ENCODE measurements at places on chromosomes 2 and 18. TPM values are rescaled to one million over a fixed set of nuclear protein-coding genes. Genes with fewer than 3 reads are reported as not detected.

GRCh38 chr2:62566847-62567246 lies 60.9 kb upstream of the TMEM17 start:
- no peak for DNase-seq

GRCh38 chr2:239669899-239670460 lies 269.2 kb upstream of the HDAC4 start:
- no peak for DNase-seq

DNA sequence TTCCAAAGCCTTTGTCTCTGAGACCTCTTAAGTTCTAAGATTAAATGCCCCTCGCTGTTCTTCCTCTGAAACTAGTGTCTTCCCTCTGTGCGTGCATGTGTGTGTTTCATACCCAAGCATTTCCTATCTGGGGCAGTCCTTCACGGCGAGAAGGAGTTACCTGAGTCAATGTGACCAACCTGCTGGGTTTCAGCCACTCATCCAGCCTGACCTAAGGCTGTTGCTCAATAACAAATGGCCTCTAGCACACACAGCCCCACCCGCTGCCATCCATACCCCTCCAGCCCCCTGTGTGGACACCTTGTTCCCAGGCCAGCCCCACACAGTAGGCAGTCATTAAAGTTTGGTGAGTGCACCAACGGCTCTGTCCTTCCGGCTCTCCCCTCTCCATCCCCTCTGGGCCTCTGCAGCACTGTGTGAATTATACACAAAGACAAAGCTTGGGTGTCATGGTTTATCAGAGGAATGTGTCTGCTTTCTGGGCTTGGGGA lies 53.8 kb upstream of the FOSL2 start:
- DNase-seq = no peak

- DNase-seq = no peak
These were observed 70.1 kb downstream of the QPCT start for GRCh38 chr2:37414470-37414949.

DNA sequence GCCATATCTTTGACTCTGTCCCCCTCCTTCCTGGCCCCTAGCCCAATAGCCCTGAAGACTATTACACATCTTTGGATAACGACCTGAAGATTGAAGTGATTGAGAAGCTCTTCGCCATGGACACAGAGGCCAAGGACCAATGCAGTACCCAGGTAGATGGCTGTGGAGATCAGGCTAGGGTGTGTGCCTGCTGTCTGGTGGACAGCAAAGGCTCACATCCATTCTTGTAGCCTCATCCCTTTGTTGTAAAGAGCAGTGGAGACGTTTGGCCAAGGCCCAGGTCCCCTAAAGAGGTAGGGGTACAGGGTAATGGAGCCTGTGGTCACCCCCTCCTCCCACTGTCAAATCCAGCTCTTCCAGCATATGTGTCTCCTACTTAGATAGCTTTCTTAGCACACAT lies 81.4 kb downstream of the EPAS1 start:
- no peak for DNase-seq

SCN9A gene
- polyA plus RNA-seq = 1.4 TPM

- no peak for DNase-seq
These were observed 75.9 kb downstream of the TMEM182 start for GRCh38 chr2:102837626-102838198.

- DNase-seq = no peak
These were observed 15.9 kb upstream of the CD28 start for GRCh38 chr2:203690441-203691047.

DNA sequence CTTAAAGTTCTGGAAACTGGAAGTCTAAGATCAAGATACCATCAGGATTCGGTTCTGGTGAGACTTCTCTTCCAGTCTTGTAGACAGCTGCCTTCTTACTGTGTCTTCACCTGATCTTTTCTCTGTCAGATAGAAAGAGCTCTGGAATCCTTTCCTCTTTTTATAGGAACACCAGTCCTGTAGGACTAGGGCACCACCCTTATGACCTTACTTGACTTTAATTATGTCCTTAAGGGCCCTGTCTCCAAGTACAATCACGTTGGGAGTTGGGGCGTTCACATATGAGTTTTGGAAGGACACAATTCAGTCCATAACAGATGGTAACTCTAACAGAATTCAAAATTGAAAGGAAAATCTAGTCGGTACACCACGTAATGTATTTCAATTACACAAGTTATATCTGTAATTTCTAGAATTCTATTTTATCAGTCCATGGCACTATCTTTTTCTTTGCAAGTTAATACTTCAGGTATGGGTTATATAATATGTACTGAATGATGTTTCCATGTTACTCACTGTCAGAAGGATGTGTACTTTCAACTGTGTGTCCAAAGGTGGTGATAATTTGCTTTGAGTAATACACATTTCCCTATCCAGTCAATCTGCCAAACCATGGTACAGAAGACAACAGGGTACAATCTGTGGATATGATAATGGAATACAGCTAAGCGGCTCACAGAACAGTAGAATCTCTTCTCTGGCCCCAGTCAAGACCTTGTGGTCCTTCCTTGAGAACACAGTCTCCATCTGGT lies 1.2 kb upstream of the SCYGR5 start:
- DNase-seq = no peak

GRCh38 chr2:240632306-240632721 lies 7.0 kb downstream of the GPR35 start:
- DNase-seq = no peak

DNA sequence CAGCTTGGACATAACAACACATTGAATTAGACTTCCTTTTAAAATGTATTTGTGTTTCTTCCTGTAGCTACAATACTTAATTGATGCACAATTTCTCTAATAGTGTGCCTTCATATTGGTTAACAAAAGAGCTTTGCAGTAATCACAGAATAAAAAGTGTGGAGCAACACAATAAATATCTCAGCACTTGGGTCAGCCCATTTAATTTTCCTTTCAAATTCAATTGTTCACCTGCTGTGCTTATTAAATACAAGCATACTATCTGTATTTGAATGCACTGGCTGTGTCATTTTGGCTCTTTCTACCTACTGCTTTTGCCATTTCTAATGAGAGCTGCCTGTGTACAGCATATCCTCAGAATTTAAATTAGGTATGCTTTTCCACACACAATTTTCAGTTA lies 1641.3 kb upstream of the SLC39A10 start:
- no peak for DNase-seq

DNA sequence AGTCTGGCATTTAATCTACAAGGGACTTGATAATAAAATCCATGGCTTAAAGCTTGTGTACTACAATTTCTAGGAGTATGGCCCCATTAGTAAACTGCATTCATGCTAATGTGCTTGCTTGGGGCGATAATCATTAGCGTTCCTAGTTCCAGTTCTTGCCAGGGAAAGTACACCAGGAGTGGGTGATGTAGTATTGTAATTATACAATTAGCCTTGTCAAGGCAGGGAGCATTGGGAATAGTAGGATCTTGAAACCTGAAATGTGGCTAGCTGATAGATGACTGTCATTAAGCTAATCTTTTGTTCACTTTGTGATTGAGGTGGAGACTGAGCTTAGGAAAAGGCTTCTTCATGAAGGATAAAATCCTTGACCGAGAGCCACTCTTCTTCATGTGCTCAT lies 989.2 kb downstream of the CPS1 start:
- DNase-seq = no peak

GRCh38 chr18:10169064-10169562 lies 255.3 kb downstream of the VAPA start:
- DNase-seq = no peak

DNA sequence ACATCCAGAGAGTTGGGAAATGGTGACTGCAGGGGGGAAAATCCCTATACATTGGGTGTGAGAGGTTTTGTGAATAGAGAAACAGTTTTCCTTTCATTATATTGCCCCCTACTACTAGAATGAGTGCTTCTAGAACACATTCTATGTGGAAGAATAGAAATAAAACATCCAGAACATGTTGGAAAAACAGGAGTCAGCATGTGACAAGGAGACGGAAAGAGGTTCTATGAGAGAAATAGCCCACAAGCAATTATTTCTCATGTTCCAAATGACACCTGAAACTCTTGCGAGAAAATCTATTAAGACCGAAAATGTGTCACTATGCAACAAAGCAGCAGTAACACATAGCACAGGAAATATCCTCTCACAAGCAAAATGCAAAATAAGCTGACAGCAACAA lies 202.7 kb upstream of the SPOPL start:
- DNase-seq = no peak

DNA sequence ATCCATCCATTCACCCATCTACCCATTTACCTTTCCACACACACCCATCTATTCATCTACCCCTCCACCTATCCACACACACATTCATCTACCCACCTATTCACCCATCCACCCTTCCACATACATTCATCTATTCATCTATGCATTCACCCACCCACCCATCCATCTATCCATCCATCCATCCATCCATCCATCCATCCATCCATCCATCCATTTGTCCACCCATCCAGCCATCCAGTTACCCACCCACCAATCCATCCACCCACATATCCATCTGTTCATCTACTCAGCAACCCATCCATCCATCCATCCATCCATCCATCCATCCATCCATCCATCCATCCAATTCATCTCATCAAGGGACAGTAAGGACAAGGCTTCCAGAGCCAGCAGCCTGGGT lies 74.0 kb downstream of the INHBB start:
- no peak for DNase-seq

DNA sequence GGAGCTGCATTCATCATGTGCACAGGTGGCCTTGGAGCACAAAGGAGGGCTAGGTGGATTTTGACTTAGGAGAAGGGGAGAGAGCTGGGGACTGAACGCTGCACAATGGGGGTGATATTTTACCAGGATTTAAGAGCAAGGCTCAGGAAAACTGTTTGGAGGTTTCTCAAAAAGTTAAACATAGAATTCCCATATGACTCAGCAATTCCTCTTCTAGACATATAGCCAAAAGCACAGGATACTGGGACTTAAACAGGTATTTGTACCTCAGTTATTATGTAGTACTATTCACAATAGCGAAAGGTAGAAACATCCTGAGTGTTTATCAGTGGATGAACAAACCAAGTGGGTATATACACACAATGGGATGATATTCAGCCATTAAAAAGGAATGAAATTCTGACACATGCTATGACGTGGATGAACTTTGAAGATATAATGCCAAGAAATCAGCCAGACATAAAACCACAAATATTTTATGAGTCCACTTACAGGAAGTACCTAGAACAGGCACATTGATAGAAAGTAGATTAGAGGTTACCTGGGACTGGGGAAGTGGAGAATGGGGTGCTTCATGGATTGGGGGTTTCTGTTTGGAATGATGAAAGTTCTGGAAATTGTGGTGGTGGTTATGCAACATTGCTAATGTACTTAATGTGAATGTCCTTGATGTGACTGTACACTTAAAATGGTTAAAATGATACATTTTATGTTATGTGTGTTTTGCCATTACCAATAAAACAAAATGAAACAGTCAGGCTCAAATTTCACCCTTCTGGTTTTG lies 216.9 kb downstream of the HAUS1 start:
- DNase-seq = no peak

GRCh38 chr2:13819896-13820295 lies 812.6 kb upstream of the LRATD1 start:
- no peak for DNase-seq

- no peak for DNase-seq
These were observed 81.0 kb downstream of the ZNF236 start for GRCh38 chr18:76903386-76903785.

GRCh38 chr2:28809927-28810326 lies 707 bp upstream of the SPDYA start:
- no peak for DNase-seq

DNA sequence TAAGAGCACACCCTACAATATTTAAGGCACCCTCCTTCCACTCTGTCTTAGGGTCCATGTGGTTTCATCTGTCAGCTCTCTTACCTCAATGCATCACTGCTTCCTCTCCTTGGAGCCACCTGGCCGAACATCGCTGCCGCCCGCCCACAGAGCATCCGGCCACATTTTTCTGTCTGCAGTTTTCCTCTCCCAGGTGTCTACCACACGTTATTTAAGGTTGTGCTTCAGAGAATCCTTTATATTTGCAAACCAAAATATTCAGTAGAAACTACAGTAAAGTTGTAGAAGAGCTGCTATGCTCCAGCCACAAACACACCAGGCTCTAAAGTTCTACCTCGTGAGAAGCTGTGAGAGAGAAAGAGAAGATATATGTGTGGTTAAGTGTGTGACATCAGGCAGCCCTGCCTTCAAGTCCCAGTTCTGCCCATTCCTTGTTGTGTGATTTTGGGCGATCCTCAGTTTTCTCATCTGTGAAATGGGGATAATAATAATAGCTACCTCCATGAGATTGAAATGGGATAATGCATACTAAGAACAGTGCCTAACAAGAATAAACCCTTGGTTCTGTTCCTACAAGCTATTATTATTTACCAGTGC lies 4.9 kb upstream of the STK17B start:
- no peak for DNase-seq

Measured in left renal cortex interstitium (tissue), 4 donors.